Testis (tissue), 5 donors: ENCODE measurements at places on chromosomes 3 and 15. TPM values are rescaled to one million over a fixed set of nuclear protein-coding genes. Genes with fewer than 3 reads are reported as not detected.

DNA sequence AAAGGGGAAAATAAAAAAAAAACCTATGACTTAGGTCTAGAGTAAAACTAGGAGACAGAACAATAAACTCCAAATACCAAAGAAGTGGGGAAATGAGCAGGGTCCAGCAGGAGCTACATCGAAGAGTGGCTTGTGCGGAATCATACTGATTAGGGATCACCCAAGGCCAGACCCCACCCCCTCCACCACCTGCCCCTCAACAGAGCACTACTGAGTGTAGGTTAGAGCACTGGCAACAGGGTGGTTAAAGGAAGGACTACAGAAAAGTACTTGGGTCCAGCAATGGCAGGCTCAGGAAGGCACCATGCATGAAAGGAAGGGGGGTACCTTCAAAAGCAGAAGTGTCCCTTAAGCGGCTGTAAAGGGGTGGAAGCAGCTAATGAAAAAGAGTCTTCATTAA lies 96.2 kb downstream of the UBE3A start:
- H3K27me3 ChIP-seq: no peaks in the 10 kb centered on the region
- no peak overlapping the region for H3K4me3 ChIP-seq
- H3K36me3 ChIP-seq: no peaks in the 10 kb centered on the region
- H3K4me1 ChIP-seq: no peaks in the 10 kb centered on the region

- no peak for DNase-seq
- H3K27me3 ChIP-seq: no peaks in the 10 kb centered on the region
- H3K4me3 ChIP-seq: no peak overlapping the region
- H3K27ac ChIP-seq: no peak overlapping the region
- H3K36me3 ChIP-seq: no peaks in the 10 kb centered on the region
Observed at GRCh38 chr3:80355144-80355543, 587.3 kb upstream of the ROBO1 start.

GRCh38 chr3:124347418-124347817 lies 355.5 kb upstream of the ROPN1 start:
- H3K4me1 ChIP-seq: no peaks in the 10 kb centered on the region
- H3K27ac ChIP-seq: no peak overlapping the region
- H3K36me3 ChIP-seq: no peaks in the 10 kb centered on the region

TM4SF18 gene
- 4.2 TPM for total RNA-seq

- no peaks in the 10 kb centered on the region for H3K27me3 ChIP-seq
- H3K27ac ChIP-seq: no peak overlapping the region
- no peak overlapping the region for H3K4me3 ChIP-seq
- H3K4me1 ChIP-seq: no peaks in the 10 kb centered on the region
- DNase-seq: no peak
- no peaks in the 10 kb centered on the region for H3K36me3 ChIP-seq
Observed at GRCh38 chr15:97009031-97009431, 678.5 kb downstream of the NR2F2 start.

AHSG gene
- total RNA-seq: 0.81 TPM

FSTL1 gene
- total RNA-seq: 35.0 TPM

ANKRD63 gene
- 3.1 TPM for total RNA-seq

LDHAL6B gene
- 18.6 TPM for total RNA-seq

GRCh38 chr15:64653757-64654156 lies 121.6 kb downstream of the RBPMS2 start:
- no peaks in the 10 kb centered on the region for H3K36me3 ChIP-seq
- DNase-seq: no peak
- no peak overlapping the region for H3K27ac ChIP-seq
- no peak overlapping the region for H3K4me3 ChIP-seq

DNA sequence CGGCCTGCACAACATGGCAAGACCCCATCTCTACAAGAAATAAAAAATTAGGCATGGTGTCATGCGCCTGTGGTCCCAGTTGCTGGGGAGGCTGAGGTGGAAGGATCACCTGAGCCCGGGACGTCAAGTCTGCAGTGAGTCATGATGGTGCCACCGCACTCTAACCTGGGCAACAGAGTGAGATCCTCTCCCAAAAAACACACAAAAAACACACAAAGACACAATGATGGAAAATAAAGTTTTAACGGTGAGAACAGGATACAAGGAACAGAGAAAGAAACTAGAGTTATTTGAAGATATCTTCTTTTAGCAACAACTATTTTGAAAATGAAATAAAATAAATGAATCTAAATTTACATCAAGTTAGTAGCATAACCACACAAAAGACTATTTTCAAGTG lies 12.0 kb downstream of the CLASP2 start:
- H3K4me1 ChIP-seq: no peaks in the 10 kb centered on the region
- no peak overlapping the region for H3K4me3 ChIP-seq
- no peak overlapping the region for H3K27ac ChIP-seq
- no peaks in the 10 kb centered on the region for H3K27me3 ChIP-seq

DNA sequence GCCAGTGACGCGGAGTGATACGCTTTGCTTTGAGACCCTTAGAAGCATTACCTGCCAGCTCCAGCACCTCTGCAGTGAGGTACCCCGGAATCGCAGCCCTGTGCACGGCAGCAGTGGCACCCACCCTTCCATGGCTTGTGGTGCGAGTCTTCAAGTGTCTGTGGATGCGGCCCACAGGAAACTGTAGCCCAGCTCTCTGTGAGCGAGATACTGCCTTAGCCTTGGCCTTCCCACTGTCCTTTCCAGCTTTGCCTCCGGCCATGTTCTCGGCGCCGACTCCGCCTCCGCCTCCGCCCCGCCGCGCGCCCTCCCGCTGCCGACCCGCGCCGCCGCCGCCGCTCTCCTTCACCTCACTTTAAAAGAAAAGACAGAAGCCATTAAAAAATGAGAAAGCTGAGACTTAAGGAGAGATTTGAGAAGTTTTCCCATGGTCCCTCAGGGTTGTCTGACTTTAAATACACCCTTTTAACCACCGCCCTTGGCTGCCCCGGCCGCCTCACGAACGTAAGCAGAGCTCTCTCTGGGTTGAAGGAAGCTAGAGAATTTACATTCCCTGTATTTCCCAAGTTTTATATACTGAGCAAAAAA lies 78.5 kb upstream of the FAM174B start:
- H3K36me3 ChIP-seq: no peaks in the 10 kb centered on the region
- peak overlapping the region; percentile 93 for H3K27ac ChIP-seq
- DNase-seq: peak; percentile 81
- H3K4me3 ChIP-seq: peak overlapping the region; percentile 49

- DNase-seq: no peak
- H3K36me3 ChIP-seq: no peaks in the 10 kb centered on the region
Observed at GRCh38 chr3:25907081-25907480, 117.2 kb downstream of the OXSM start.

DNA sequence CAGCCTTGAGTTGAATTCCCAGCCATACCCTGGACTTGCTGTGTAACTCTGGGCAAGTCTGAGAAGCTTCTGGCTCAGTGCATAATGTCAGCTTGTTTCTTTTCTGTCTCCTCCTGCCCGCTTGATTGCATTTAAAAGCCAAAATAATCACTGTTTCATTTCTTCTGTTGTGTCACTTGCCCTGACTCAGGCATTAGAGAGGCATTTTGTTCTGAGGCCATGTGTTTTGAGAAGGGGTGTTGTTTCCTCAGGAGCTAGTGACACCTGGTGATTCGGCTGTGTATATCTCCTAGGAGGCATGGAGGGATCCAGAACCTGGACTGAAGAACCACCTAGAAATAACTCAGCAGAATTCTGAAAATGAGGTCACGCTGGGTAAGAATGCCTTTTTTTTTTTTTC lies 16.0 kb downstream of the WDR73 start:
- peaks cover 15% of the 10 kb centered on the region for H3K4me1 ChIP-seq
- no peak overlapping the region for H3K4me3 ChIP-seq
- H3K27ac ChIP-seq: no peak overlapping the region

GPR149 gene
- total RNA-seq: 0.31 TPM

GRCh38 chr3:126269354-126269753 lies 87.9 kb downstream of the KLF15 start:
- no peak overlapping the region for H3K4me3 ChIP-seq
- peak; percentile 34 for DNase-seq
- H3K36me3 ChIP-seq: no peaks in the 10 kb centered on the region
- peak overlapping the region; percentile 86 for H3K27ac ChIP-seq
- no peaks in the 10 kb centered on the region for H3K27me3 ChIP-seq

DNA sequence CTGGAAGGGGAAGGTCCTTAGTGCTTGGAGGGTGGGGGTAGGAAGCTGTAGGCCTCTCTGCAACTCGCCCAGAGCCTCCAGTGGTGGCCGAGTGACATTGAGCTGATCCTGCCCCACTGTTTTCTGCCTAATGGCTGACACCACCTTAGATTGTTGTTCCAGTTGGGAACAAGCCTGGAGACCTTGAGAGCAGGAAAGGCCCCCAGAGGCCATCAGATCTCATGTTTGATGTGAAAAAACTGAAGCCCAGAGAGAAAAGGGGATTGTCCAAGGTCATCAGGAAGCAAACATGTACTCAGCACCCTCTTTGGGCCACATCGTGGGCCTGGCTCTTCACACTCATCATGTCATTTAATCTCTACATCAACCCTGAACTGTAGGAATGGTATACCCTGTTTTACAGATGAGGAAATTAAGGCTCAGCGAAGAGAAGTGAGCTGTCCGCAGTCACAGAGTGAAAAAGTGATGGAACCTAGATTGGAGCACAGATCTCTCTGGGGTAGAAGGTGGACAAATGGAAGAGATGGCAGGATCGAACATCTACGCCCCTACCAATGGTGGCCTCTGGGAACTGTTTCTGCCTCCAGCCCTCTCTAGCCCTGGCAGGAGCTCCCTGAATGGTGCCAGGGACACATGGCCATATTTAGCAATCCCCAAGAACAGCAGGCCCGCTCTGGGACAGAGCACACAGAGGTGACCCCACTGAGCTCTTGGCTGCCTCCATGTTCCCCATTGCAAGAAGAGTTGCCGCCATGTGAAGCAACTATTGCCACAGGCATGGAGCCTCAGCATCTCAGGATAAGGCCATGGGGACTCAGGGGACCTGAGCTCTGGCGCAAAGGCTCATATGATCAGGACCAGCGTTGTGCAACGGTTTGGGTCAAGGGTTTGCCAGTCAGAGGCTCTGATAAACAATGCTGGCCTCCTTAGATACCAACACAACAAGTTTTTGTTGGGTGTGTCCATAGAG lies 31.6 kb upstream of the TSEN2 start:
- H3K27ac ChIP-seq: no peak overlapping the region
- no peaks in the 10 kb centered on the region for H3K27me3 ChIP-seq
- H3K4me3 ChIP-seq: no peak overlapping the region
- H3K4me1 ChIP-seq: no peaks in the 10 kb centered on the region
- H3K36me3 ChIP-seq: no peaks in the 10 kb centered on the region
- DNase-seq: no peak

DNA sequence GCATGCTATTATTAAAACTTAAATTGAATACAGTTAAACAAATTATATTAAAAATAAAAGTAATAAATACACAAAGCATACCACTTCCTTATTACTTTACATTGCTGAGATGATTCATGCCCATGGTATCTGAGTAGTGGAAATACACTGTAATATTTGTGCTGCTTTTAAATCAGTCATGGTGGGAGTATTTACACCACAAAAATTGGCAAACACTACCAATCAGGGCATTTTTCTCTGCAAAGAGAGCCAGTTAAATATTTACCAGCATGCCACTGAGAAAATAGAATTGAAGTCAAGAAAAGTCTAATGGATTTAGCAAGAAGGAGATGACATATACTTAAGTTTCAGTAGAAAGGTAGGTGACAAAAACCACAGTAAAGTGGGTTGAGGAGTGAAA lies 19.6 kb downstream of the PPARG start:
- H3K27ac ChIP-seq: no peak overlapping the region
- DNase-seq: no peak
- no peak overlapping the region for H3K4me3 ChIP-seq

PPARG gene
- total RNA-seq: 17.6 TPM

ADGRG7 gene
- 0.43 TPM for total RNA-seq

GRCh38 chr3:185807445-185808068 lies 17.3 kb downstream of the IGF2BP2 start:
- H3K4me1 ChIP-seq: no peaks in the 10 kb centered on the region
- H3K4me3 ChIP-seq: no peak overlapping the region
- DNase-seq: no peak

DNA sequence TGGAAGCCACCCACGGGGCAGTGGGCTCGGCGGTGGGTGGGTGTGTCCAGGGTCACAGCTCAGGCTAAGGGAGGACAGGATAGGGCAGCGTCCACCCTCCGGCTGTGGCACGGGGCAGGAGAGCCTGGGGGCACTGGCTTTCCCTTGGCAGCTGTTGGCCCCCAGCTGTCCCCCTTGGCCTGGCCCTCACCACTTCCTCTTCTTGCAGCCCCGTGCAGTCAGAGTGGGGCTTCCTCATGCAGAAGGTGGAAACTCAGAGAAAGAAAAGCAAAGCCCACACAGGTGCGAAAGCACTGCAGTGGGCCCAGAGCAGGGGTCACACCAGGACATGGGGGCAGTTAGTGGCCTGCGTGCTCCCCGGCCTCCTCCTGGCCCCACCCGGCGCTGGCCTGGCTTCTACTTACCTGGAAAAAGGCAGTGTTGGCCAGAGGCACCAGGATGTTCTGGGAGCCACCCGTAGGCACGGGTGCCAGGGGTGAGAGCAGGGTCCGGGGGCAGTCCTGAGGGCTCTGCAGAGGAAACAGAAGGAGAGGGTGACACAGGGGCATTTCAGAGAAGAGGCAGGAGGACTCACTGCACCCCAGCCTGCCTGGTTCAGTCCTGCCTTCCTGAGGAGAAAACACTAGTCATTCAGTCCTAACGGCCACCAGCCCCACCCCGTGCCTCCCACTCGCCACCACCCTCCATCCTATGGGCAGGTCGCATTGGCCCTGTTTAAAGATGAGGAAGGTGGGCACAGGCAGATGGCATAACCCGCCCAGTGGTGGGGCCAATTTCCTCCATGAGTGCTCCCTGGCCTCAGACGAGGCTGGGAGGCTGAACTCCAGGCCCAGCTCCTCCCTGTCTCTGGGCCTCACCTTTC lies 28.3 kb downstream of the PLXND1 start:
- no peak overlapping the region for H3K27ac ChIP-seq
- DNase-seq: no peak
- H3K4me3 ChIP-seq: no peak overlapping the region
- H3K36me3 ChIP-seq: no peaks in the 10 kb centered on the region
- H3K4me1 ChIP-seq: peaks cover 16% of the 10 kb centered on the region
- no peaks in the 10 kb centered on the region for H3K27me3 ChIP-seq
